ENCODE measurements at places on chromosomes 2 and 18. TPM values are rescaled to one million over a fixed set of nuclear protein-coding genes. Genes with fewer than 3 reads are reported as not detected.
A peak's percentile ranks its signal among the peaks of the same experiment; 100 is the strongest.

TUBA3E gene
- not detected for total RNA-seq

ELOA2 gene
- not detected for total RNA-seq

DNA sequence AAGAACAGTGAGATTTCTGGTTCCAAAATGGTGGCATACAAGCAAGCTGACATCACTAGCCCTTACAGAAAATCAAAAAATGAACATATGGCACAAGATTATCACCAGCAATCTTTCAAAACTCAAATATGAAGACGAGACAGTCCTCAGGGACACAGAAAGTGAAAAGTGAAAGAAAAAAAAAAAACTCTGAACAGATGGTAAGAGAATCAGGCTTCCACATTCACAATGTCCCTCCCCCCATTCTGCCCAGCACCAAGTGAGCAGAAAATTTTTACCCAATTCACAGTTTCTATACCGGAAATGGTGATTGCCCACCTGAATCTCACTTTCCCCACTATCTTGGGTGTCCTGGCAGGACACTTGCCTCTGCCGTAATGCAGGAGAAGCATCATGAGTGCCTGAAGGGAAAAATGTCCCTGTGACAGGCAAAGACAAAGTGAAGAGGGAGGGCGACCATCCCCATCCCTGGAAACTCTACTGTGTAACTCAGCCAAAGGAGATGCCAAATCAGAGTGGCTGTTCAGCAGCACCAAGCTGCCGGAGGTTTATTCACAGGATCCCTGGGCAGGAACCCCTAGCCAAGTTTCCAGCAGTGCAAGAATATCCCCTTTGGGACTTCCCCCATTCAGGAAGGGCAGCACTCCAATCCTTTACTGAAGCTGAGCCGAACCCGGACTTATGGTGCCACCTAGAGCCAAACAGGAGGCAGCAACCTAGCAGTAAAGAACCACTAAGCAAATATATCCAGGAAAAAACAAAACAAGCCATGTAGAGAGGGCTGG is 312.2 kb downstream of the LRATD1 start:
- no peaks in the 10 kb centered on the region for H3K36me3 ChIP-seq
- no peak overlapping the region for H3K27ac ChIP-seq
- no peak for DNase-seq
- H3K27me3 ChIP-seq, result no peaks in the 10 kb centered on the region

DNA sequence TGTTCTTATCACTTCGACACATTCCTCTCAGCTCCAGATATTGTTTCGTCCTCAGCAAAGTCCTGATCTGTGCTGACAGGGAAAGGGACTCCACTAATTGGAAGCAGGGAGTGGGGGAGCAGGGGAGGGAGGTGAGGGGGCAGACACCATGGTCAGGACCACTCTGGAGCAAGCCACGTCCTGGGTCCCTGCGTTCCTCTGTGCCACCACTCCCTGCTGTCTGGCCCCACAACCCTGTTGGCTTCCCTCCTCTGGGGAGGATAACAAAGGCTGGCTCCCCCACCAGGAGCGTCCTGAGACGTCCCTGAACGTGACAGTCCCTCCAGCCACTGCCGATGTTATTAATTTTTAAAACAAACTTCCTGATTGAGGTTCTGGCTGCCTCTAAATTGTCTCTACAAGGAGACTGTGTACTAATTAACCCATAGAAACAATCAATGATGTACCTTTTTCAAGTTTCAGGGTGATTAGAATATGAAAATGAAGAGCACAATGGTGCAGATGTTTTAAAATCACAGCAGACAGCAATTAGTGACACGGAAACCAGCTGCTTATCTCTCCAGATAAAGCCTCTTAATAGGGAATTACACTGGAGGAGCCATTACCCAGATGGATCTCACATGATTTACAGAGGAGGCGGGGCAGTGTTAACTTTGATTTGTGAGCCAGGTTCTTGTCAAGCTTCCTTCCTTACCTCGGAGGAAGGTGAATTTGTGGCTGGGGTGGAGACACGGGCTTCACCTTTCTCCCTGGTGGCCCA is 257.5 kb downstream of the SETBP1 start:
- DNase-seq, result no peak
- peak overlapping the region; percentile 21 for H3K27ac ChIP-seq
- no peaks in the 10 kb centered on the region for H3K27me3 ChIP-seq
- H3K36me3 ChIP-seq, result no peaks in the 10 kb centered on the region
- no peak overlapping the region for H3K4me3 ChIP-seq
- H3K4me1 ChIP-seq, result peaks cover 6% of the 10 kb centered on the region

DNA sequence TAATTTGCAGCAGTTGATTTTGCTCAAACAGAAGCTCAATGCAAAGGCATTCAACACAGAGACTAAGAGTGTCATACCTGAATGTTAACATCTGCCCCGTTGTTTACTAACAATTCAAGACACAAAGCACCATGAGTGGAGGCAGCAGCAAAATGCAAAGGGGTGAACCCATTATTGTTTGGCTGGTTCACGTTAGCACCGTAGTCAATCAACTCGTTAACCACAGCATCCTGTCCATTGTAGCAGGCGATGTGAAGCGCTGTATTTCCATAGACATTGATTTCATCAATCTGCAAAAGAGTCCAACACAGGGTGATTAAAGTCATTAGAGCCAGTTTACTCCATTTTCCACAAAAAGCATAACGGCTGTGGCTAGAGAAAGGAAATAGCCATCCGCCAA is 189.3 kb downstream of the ANKRD44 start:
- no peak for DNase-seq
- H3K4me3 ChIP-seq, result no peak overlapping the region
- H3K36me3 ChIP-seq, result no peaks in the 10 kb centered on the region
- H3K4me1 ChIP-seq, result no peaks in the 10 kb centered on the region

DNA sequence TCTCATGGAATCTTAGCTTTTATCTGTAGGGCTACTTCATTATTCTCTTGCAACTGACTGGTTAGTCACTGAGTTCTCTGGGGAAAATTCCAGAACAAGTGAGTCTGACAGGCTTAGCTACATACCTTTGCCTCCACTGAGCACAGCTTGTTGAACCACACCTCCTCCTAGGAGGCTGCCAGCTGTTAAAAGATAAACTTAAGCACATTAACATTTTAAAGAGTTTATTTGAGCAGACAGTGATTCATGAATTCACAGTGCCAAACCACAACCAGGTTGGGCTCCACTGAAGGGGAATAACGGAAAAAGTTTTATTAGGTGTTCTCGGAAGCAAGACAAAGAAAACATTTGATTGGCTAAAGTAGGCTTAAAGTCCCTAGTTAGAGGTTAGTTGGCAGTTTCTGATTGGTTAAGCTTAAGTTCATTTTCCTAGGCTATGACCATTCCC is 12.5 kb upstream of the SLC38A11 start:
- no peaks in the 10 kb centered on the region for H3K27me3 ChIP-seq
- H3K4me3 ChIP-seq, result no peak overlapping the region
- no peaks in the 10 kb centered on the region for H3K4me1 ChIP-seq
- H3K36me3 ChIP-seq, result no peaks in the 10 kb centered on the region

GRCh38 chr2:120830096-120830830 is 94.6 kb downstream of the GLI2 start:
- H3K36me3 ChIP-seq, result peaks cover 4% of the 10 kb centered on the region
- no peak overlapping the region for H3K27ac ChIP-seq
- no peak for DNase-seq

INHA gene
- total RNA-seq, result 0.58 TPM

DTNA gene
- total RNA-seq, result 19.6 TPM

KLHL41 gene
- 1.6 TPM for total RNA-seq

DNA sequence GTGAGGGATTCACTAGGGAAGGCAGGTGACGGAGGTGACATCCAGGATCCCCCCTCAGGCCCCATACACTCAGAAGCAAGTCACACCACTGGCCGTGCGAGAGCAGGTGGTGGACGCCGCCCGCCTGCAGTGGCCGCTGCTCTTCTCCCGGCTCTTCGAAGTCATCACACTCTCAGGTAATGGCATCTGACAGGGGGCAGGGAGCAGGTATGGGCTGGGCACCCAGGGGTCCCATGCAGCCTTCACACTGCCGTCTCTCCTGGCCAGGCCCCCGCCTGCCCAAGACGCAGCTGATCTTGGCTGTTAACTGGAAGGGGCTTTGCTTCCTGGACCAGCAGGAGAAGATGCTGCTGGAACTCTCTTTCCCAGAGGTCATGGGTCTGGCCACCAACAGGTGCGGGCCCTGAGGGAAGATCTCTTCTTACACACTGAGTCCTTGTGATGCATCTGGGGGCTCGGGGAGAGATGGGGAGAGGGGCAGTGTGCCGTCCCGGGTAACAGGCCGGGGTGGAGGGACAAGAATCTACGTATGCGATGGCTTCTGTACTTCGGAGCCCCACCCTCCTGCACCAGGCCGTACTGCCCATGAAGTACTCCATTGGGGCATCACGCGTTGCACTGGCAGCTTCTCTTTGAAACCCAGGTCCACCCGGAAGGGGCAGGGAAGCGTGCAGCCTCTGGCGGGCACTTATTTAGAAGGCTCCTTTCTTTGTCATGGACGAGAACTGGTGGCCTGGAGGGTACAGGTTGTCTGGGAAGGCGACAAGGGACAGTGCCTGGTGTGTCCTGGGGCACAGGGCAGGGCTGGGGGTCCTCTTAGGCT is 18.8 kb upstream of the GPR17 start:
- no peak overlapping the region for H3K27ac ChIP-seq
- no peaks in the 10 kb centered on the region for H3K4me1 ChIP-seq
- no peaks in the 10 kb centered on the region for H3K27me3 ChIP-seq
- no peak overlapping the region for H3K4me3 ChIP-seq

GRCh38 chr2:218320704-218321336 is 28.5 kb upstream of the TMBIM1 start:
- DNase-seq, result no peak
- H3K4me1 ChIP-seq, result no peaks in the 10 kb centered on the region
- H3K27ac ChIP-seq, result no peak overlapping the region
- no peak overlapping the region for H3K4me3 ChIP-seq
- no peaks in the 10 kb centered on the region for H3K36me3 ChIP-seq

RTP5 gene
- not detected for total RNA-seq

GRCh38 chr18:43875511-43875910 is 598.2 kb upstream of the SYT4 start:
- H3K27ac ChIP-seq, result no peak overlapping the region
- H3K4me1 ChIP-seq, result peaks cover 19% of the 10 kb centered on the region
- no peaks in the 10 kb centered on the region for H3K36me3 ChIP-seq

- no peak overlapping the region for H3K27ac ChIP-seq
- no peaks in the 10 kb centered on the region for H3K4me1 ChIP-seq
- no peaks in the 10 kb centered on the region for H3K27me3 ChIP-seq
- DNase-seq, result no peak
- no peaks in the 10 kb centered on the region for H3K36me3 ChIP-seq
These were observed 13.4 kb upstream of the SPATA3 start for GRCh38 chr2:230982528-230982927.

DNA sequence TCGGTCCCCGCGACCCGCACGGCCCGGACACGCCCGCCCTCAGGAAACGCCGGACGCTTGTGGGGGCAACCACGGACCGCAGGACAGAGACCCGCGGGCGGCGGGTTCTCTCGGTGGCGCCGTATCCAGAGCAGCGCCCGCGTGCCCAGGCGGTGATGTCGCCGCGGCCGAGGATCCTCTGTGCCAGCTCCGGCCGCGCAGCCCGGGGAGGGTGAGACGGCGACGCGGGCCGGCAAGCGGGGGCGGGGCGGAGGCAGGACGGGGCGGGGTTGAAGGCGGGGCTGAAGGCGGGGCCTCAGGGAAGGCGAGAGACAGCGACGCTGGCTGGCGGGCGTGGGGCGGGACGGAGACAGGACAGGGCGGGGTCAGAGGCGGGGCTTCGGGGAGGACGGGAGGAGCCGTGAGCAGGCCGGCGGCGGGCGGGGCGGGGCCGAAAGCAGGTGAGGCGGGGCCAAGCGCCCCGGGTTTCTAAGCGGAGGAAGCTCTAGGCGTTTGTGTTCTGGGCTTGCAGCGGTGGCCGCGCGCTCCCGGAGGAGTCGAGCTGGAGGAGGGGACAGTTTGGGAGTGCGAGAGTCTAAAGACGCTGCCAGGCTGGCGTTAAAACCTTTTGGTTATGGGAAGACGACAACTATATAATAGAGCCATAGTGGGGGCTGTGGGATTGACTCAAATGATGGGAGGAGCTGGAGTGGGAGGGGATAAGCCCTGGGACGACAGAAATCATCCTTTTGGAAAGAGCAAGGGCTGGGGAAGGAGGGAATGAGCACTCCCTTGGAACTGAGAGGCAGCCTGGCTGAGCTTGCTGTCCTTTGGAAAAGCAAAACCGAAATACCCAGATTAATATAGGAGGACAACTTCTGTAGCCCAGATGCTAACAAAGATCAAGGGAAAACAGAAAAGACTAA is at the start of gene DSEL:
DSEL (minus strand) TSS at position 182 of the 905 bp plus-strand sequence. CDS start 2,112 bp downstream, outside the sequence.
- peak within 1 kb of the TSS; percentile 68 for H3K27ac ChIP-seq
- DNase-seq, result peak; percentile 97
- no peaks in the 10 kb centered on the region for H3K4me1 ChIP-seq
- no peaks in the 10 kb centered on the region for H3K27me3 ChIP-seq
- no peaks in the 10 kb centered on the region for H3K36me3 ChIP-seq
- H3K4me3 ChIP-seq, result peak within 1 kb of the TSS; percentile 43

DNA sequence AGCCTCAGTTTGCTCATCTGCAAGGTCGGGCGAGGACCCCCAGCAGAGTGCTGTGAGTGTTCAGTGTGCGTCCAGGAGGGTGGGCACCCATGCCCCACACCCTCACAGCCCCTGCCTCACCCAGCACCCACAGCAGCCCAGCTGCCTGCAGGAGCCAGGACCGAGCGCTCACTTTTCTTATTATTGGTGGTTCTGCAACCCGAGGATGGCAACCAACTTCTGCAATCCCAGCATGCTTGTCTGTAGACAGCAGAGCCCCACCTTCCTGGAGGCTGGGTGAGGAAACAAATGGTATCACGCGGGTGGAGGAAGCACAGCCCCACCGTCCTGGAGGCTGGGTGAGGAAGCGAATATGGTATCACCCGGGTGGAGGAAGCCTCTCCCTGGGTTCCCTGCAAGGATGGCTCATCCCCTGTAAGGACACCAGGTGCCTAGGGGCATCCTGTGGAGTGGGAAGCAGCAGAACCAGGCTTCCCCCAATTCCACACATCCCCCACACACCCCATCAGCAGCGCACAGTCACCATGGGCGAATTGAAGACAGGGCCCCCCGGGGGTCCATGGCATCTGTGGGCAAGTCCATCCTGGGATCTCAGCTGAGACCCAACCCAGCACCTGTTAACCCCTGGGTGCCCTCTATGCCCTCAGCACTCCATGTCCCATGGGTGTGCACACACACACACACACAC is 220.5 kb upstream of the RAB6C start:
- H3K36me3 ChIP-seq, result no peaks in the 10 kb centered on the region
- no peak overlapping the region for H3K4me3 ChIP-seq
- no peak for DNase-seq
- H3K4me1 ChIP-seq, result no peaks in the 10 kb centered on the region
- no peak overlapping the region for H3K27ac ChIP-seq

PROKR1 gene
- total RNA-seq, result not detected

GRCh38 chr18:25223899-25224886 is 127.8 kb downstream of the ZNF521 start:
- peak; percentile 33 for DNase-seq
- H3K4me1 ChIP-seq, result no peaks in the 10 kb centered on the region
- H3K27me3 ChIP-seq, result no peaks in the 10 kb centered on the region
- peaks cover 16% of the 10 kb centered on the region for H3K36me3 ChIP-seq
- H3K4me3 ChIP-seq, result no peak overlapping the region

TIGD1 gene
- 6.0 TPM for total RNA-seq

DNA sequence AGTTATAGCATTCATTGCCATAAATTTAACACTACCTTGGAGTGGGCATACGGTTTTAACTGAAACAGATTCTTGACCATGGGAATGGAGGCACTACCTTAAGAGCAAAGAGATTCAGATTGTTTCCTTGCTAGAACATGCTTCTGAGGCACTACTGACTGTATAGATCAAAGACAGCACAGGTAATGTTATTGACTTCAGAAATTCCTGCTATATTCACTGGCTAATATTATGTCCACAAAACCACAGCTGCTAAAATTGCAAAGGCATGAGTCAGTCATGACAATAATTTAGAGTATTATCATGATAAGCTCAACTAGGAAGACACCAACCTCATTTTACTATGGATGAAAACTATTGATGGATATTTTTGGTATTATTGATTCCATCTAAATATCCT is 39.4 kb downstream of the SLC8A1 start:
- no peak for DNase-seq
- H3K27me3 ChIP-seq, result no peaks in the 10 kb centered on the region
- no peaks in the 10 kb centered on the region for H3K4me1 ChIP-seq
- H3K4me3 ChIP-seq, result no peak overlapping the region
- H3K36me3 ChIP-seq, result no peaks in the 10 kb centered on the region
